ENCODE measurements at places on chromosomes 12 and 14.

GRCh38 chr14:24978862-24979724 is 70.9 kb downstream of the STXBP6 start:
- DNase-seq, result no peak

GRCh38 chr12:61502179-61502578 is 758.0 kb upstream of the USP15 start:
- no peak for DNase-seq

- no peak for DNase-seq
Observed at GRCh38 chr14:72743626-72744025, 150.3 kb downstream of the DPF3 start.

GRCh38 chr12:52876372-52876771 is 27.6 kb upstream of the KRT78 start:
- no peak for DNase-seq

DNA sequence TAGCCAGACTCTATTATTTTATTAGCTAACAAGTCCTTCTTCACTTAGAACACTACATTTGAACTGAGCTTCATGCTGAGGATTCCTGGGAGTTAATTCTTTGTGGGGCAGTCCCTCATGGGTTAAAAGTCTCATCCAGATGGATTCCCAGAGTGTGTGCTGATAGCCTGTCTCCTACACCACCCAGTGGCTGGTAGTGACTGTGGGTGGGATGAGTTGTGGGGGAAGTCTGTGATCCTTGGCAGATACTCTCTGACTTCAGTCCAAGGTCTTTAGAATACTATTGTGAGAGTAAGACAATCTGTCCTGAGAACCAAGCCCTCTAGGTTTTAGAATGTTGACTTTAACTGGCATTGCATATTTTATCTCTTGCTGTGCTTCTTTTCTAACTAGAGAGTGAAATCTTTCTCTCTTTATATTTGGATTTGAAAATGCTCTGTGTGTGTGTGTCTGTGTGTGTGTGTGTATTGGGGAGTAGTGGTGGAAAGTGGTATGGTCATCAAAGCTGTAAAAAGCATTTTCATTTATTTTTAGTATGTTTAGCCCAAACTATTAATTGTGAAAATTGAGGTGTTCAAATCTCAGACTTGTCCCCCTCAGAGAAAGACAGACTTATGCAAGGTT is 37.3 kb downstream of the AKAP6 start:
- DNase-seq, result peak; percentile 89

- DNase-seq, result no peak
Observed at GRCh38 chr14:56183631-56184157, 65.5 kb downstream of the PELI2 start.
